ENCODE measurements at places on chromosomes 1 and 21. TPM values are rescaled to one million over a fixed set of nuclear protein-coding genes. Genes with fewer than 3 reads are reported as not detected.

Gene TNNI3K
- total RNA-seq: 7.0 TPM

GRCh38 chr1:69191335-69191734 lies 376.4 kb upstream of the LRRC7 start:
- no peaks in the 10 kb centered on the region for H3K4me1 ChIP-seq
- H3K36me3 ChIP-seq: no peaks in the 10 kb centered on the region
- no peak for DNase-seq
- no peaks in the 10 kb centered on the region for H3K27me3 ChIP-seq

GRCh38 chr21:32728848-32729247 lies 1.0 kb upstream of the SYNJ1 start:
- peaks cover 17% of the 10 kb centered on the region for H3K4me1 ChIP-seq
- H3K36me3 ChIP-seq: peaks cover 6% of the 10 kb centered on the region
- H3K27ac ChIP-seq: no peak overlapping the region
- peak overlapping the region; percentile 74 for H3K4me3 ChIP-seq
- H3K27me3 ChIP-seq: no peaks in the 10 kb centered on the region
- DNase-seq: no peak

DNA sequence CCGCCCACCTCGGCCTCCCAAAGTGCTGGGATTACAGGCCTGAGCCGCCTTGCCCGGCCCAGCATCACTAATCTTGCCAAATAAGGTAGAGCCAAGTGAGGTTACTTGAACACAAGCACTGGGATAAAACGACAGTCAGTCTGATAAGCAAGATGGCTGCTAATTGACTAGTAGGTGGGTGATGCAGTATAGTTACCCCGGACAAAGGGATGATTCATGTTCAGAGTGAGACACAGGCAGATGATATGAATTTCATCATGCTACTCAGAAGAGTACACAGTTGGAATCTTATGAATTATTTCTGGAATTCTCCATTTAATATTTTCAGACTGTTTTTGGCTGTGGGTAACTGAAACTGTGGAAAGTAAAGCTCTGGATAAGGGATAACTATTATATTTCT lies 178.4 kb downstream of the USP25 start:
- H3K27ac ChIP-seq: no peak overlapping the region
- no peak overlapping the region for H3K4me3 ChIP-seq
- no peaks in the 10 kb centered on the region for H3K27me3 ChIP-seq
- no peaks in the 10 kb centered on the region for H3K36me3 ChIP-seq
- no peaks in the 10 kb centered on the region for H3K4me1 ChIP-seq

GRCh38 chr1:208510192-208510952 lies 266.2 kb upstream of the PLXNA2 start:
- H3K36me3 ChIP-seq: no peaks in the 10 kb centered on the region
- DNase-seq: no peak
- H3K4me3 ChIP-seq: no peak overlapping the region
- no peaks in the 10 kb centered on the region for H3K4me1 ChIP-seq
- no peaks in the 10 kb centered on the region for H3K27me3 ChIP-seq
- no peak overlapping the region for H3K27ac ChIP-seq

DNA sequence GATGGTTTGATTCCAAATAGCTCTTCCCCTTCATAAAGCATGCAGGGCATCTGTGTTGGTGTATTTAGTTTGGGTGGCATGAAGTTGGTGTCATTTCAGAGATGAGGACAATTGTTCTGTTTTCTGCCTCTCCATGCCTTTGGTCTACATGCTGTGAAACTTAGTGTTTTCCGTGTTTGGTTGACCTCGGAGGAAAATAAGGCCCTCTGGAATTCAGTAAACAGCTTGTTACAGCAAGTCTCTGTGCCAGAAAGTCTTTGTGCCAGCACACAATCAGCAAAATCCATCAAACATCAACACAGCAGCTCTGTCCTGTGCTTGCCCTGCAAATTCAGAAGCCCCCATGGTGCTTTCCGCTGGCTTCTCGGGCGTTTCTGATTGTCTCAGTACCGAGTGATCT lies 9.5 kb downstream of the PARK7 start:
- H3K27me3 ChIP-seq: no peaks in the 10 kb centered on the region
- peaks cover 88% of the 10 kb centered on the region for H3K36me3 ChIP-seq
- no peak overlapping the region for H3K27ac ChIP-seq
- no peak for DNase-seq

DNA sequence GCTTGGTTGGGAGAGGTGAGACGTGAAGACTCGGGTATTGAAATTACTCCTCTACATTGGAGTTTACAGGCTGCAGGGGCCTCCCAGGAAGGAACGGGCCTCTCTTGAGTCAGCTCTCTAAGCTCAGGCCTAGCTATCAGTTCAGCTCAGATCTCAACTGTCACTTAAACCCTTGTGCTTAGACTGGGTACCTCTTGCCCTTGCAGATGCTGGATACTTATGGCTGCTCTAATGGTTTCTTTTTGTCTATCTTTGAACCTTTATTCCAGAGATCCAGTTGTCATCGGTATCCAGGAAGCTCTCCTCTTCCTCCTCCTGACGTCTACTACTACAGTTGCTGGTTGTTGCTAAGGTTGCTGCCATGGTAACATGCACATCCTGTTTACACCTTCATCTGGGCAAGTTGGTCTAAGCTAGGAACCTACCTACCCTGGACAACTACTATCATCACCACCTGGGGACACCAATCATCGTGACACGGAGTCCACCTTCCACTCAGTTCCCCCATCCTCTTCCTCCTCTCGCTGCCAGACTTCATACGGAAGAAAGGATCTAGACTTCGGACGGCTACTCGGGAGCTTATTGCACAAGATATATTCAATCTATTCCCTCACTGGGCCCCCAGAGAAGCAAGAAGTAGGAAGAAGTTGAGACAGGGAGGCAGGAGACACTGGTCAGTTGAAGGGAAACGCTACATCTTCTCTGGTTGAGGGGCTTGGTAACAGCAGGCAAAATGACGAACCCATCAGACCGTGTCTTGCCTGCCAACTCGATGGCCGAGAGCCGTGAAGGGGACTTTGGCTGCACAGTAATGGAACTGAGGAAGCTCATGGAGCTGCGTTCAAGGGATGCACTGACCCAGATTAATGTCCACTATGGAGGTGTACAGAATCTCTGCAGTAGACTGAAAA lies 56.1 kb downstream of the ATP2B4 start:
- peaks cover 46% of the 10 kb centered on the region for H3K4me1 ChIP-seq
- peak; percentile 73 for DNase-seq
- H3K4me3 ChIP-seq: no peak overlapping the region
- peak overlapping the region; percentile 14 for H3K27ac ChIP-seq
- H3K27me3 ChIP-seq: no peaks in the 10 kb centered on the region
- peaks cover 9% of the 10 kb centered on the region for H3K36me3 ChIP-seq

Gene DUSP10
- total RNA-seq: 1.7 TPM

DNA sequence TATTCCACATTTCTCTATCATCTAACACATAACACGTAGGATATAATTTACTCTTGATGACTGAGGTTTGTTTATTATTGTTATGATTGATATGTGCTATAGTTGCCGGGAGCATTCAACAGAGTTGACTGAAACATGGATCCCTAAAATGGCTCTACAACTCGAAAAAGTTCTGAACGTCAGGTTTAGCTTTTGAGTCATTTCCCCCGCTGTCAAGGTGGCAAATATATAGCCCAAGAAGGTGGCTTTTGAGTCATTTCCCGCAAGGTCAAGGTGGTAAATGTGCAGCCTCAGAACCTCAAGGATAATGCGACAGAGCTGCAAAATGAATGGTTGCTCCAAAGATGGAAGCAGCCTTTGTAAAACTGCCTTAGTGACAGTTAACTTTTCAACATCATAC lies 104.0 kb downstream of the NIBAN1 start:
- no peak for DNase-seq
- peaks cover 37% of the 10 kb centered on the region for H3K4me1 ChIP-seq
- H3K27ac ChIP-seq: no peak overlapping the region
- no peak overlapping the region for H3K4me3 ChIP-seq
- H3K36me3 ChIP-seq: peaks cover 4% of the 10 kb centered on the region

Gene S100A5
- not detected for total RNA-seq

Gene PLCH2
- total RNA-seq: not detected

DNA sequence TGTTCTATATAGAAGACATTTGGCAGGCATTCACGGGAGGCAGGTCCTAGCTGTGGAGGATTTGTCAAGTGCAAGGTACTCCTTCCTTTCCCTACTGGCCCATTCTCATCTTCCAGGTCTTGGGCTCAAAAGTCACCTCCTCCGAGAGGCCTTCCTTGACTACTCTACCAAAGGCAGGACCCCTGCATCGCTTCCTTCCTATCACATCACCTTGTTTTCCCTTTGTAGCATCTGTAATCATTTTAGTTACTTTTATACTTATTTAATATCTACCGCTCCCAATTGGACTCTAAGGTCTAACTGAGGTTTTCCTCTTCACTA lies 296.8 kb upstream of the KAZN start:
- no peaks in the 10 kb centered on the region for H3K4me1 ChIP-seq
- no peaks in the 10 kb centered on the region for H3K27me3 ChIP-seq
- no peak overlapping the region for H3K4me3 ChIP-seq
- no peaks in the 10 kb centered on the region for H3K36me3 ChIP-seq

GRCh38 chr1:201480231-201481003 lies 11.4 kb upstream of the PHLDA3 start:
- peak overlapping the region; percentile 39 for H3K4me3 ChIP-seq
- H3K27me3 ChIP-seq: no peaks in the 10 kb centered on the region
- H3K36me3 ChIP-seq: peaks cover 22% of the 10 kb centered on the region

Gene ELF3
- 174 TPM for total RNA-seq

Gene FCRL4
- total RNA-seq: not detected

- H3K4me1 ChIP-seq: no peaks in the 10 kb centered on the region
- H3K4me3 ChIP-seq: no peak overlapping the region
- no peak overlapping the region for H3K27ac ChIP-seq
- DNase-seq: peak; percentile 2
Measured at GRCh38 chr1:106022312-106022902, 1034.1 kb upstream of the PRMT6 start.

Gene RGSL1
- not detected for total RNA-seq

DNA sequence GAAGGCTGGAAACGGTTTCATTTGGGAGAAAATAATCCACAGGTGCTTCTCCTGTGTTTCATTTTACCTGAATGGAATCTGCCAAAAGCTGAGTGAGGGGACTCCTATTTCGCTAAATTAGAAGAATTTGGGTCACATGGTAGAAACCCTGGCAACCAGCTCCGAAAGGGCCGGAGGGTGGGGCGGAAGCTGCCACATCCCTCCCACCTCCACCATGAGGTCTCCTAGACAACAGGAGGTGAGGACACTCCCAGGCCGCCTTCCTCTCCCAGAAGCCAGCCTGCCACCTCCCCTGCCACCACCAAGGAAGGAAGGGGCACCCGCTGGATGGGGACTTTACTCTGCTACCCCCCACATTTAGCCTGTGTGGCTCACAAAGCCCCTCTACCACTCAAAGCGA lies 199.9 kb upstream of the ZC3H12A start:
- no peak overlapping the region for H3K27ac ChIP-seq
- no peaks in the 10 kb centered on the region for H3K36me3 ChIP-seq
- no peaks in the 10 kb centered on the region for H3K4me1 ChIP-seq
- no peak overlapping the region for H3K4me3 ChIP-seq
- DNase-seq: no peak
- H3K27me3 ChIP-seq: peaks cover 8% of the 10 kb centered on the region

DNA sequence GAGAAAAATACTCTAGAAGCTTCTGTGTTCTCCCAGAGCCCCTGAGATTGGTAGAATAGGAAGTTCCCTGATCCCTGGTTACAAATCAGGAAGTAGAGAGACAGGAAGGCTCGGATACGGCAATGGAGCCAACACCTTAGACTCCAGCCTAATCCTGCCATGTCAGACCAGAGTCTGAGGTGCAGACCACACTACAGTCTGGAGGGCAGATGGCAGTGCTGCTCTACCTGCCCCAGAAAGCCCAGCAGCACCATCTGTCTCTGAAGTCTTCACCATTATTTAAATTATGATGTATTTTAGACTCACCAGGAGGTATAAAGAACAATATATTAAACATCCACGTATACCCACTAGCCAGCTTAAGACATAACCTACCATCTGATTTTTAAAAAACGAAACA lies 93.0 kb downstream of the MTR start:
- no peak overlapping the region for H3K27ac ChIP-seq
- DNase-seq: no peak
- H3K4me3 ChIP-seq: no peak overlapping the region
- H3K36me3 ChIP-seq: peaks cover 97% of the 10 kb centered on the region

Gene CFAP141
- not detected for total RNA-seq

- H3K27me3 ChIP-seq: no peaks in the 10 kb centered on the region
- DNase-seq: no peak
- H3K4me1 ChIP-seq: peaks cover 9% of the 10 kb centered on the region
- H3K4me3 ChIP-seq: peak overlapping the region; percentile 69
- peaks cover under 1% of the 10 kb centered on the region for H3K36me3 ChIP-seq
- H3K27ac ChIP-seq: peak overlapping the region; percentile 93
Measured at GRCh38 chr1:201983380-201983805, 945 bp downstream of the RNPEP start.

Gene TAF1A
- total RNA-seq: 18.5 TPM

DNA sequence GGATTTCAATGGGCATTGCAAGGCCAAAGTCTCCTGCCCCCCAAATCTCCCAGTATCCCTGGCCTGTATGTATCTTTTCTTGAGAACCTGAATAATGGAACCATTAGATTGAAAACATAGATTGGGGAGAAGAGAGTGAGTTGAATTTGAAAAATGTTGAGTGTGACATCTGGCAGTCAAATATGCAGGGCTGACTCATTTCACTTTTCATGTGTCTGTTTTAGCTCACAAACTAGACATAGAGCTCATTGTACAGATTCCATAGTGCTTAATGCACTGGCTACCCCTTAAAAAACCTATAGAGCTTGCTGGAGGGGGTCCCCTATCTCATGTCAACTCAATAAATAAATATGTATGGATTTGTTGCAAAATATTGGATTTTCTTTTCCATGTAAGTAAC lies 30.8 kb downstream of the DDR2 start:
- H3K4me1 ChIP-seq: peaks cover 19% of the 10 kb centered on the region
- H3K27ac ChIP-seq: no peak overlapping the region
- no peaks in the 10 kb centered on the region for H3K27me3 ChIP-seq

DNA sequence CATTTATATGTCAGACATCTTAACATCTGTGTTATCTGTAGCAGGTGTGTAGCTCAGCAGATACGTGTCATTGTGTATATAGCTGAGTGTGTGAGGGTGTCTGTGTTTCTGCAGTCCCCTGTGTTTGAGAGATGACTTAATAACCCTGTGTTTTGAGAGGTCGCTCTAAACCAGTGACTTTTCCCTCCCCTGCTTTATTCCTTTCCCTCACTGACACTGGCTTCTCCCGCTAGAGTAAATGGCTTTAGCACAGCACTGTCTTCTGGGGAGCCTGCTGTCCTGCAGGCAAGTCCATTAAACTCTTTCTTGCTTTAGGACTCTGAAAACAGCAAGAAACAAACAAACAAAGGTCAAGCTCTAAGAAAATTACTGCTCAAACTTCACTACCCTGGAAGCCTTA lies 53.0 kb downstream of the VANGL1 start:
- H3K36me3 ChIP-seq: peaks cover 32% of the 10 kb centered on the region
- no peak overlapping the region for H3K27ac ChIP-seq
- no peaks in the 10 kb centered on the region for H3K4me1 ChIP-seq
- no peak overlapping the region for H3K4me3 ChIP-seq
- H3K27me3 ChIP-seq: no peaks in the 10 kb centered on the region
- DNase-seq: no peak

Gene MCM3AP
- total RNA-seq: 97.1 TPM

Measured in stomach (tissue), 19 donors.